8988T (cell line): ENCODE measurements at places on chromosomes 12 and 14.

- no peak for DNase-seq
Observed at GRCh38 chr12:109446869-109447268, 30.2 kb downstream of the KCTD10 start.

DNA sequence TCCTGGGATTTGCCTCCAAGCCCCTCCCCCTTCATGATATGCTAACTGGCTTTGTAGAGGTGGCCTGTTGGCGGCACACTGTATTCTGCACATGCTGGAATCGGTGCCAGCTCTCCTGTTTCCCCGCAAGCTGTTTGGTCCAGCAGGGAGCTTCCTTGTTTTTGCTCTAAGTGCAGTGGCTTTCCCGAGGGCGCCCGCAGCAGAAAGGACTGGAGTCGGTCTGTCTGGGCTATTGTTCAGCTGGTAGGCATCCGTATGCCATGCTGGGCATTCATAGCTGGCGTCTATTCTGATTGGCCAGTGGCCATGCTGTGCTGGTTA, 88.9 kb upstream of the MED13L start:
- no peak for DNase-seq

- DNase-seq: no peak
Observed at GRCh38 chr12:79935624-79936345, 888 bp upstream of the PPP1R12A start.

GRCh38 chr12:69655616-69656340, 43.3 kb downstream of the BEST3 start:
- DNase-seq: no peak

- DNase-seq: no peak
Observed at GRCh38 chr14:71333705-71334104, 426.4 kb downstream of the PCNX1 start.

- no peak for DNase-seq
Observed at GRCh38 chr12:1720494-1720893, 29.6 kb downstream of the ADIPOR2 start.

DNA sequence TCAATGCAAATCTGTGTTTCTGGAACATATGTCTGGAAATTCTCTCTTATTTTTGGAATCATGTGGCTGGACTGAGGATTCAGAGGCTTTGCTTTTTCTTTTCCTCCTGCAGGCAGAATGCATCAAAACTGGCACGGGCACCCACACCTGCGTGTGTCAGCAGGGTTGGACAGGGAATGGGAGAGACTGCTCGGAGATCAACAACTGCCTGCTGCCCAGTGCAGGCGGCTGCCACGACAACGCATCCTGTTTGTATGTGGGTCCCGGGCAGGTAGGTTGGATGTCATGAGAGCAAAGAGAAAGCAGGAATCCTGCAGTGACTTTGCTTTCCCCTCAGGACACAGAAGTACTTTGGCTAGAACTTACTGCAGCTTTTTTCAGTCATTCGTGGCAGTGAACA, 90.3 kb downstream of the STAB2 start:
- no peak for DNase-seq

GRCh38 chr12:109466821-109467220, 10.3 kb downstream of the KCTD10 start:
- DNase-seq: no peak

DNA sequence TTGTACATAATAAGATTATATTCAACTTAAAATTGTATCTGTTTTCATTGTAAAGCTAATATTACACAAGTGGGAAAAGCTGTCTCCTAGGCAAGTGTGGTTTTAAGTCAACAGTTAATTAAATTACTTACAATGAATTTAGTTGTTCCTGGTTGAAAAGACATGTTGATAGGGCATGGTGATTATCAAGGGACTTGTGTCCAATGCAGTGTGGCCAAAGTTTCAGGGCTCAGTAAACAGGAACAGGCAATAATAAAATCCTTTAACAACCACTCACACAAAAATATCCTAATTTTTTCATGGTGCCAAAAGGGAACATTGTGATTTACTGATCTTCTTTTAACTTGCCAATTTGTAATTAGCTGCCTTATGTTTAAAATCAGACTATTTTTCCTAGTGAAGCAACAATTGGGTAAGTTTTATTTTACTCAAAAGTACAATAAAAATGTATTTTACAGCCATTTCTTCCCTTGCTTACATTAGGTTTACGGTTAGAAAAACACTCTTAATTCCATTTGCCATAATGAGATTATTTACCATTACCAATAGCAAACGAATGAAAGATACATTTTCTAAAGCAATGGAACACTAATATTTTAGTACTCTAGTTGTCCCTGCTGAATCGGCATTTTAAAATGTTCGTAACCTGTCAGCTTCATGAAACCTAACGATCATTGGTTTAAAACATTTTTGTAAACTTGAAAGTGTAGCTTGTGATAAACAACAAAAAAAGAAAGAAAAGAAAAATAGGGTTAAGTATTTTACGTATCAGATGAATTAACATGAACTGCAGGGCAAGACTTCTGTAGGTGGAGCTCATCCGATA, 1.8 kb upstream of the WNK1 start:
- no peak for DNase-seq

DNA sequence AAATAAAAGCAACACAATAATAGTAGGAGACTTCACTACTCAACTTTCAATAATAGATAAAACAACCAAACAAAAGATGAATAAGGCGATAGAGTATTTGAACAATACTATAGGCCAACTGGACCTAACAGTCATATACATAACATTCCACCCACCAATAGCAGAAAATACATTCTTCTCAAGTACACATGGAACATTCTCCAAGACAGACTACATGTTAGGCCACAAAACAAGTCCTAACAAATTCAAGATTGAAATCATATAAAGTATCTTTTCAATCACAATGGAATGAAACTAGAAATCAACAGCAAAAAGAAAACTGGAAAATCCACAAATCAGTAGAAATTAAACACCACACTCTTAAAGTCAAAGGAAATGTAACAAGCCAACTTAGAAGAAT, 28.8 kb downstream of the RAD52 start:
- DNase-seq: no peak

GRCh38 chr12:94276725-94277124, 128.3 kb downstream of the PLXNC1 start:
- no peak for DNase-seq

GRCh38 chr14:52683985-52684520, 11.3 kb downstream of the ERO1A start:
- no peak for DNase-seq

GRCh38 chr14:65941091-65941490, 528.6 kb downstream of the FUT8 start:
- no peak for DNase-seq

DNA sequence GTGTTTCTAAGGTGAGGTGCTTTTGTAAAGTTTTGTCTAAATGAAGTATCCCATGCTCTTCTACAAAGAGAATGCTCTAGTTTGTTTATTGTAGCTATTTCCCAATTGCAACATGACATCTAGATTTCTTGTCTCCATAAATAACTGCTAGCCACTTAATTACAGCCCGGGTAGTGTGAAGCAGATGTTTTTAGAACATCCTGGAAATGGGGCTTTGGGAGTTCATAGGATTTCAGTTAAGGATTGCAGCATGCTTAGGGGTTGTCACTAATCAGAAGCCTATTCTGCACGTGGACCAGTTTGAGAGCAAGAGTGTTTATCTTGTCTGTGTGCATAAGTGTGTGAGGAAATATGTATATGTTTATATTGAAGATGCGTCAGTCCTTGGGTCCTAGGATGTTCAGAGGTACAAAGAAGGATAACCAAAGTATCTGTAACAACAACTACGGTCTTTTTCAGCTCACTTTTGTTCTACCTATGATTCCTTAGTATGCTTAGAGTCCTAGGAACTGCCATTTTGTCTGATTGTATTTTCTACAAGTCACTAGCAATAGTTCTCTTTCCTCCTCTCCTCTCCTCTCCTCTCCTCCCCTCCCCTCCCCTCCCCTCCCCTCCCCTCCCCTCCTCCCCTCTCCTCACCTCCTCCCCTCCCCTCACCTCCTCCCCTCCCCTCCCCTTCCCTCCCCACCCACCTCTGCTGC, 135.3 kb downstream of the ACSS3 start:
- no peak for DNase-seq

DNA sequence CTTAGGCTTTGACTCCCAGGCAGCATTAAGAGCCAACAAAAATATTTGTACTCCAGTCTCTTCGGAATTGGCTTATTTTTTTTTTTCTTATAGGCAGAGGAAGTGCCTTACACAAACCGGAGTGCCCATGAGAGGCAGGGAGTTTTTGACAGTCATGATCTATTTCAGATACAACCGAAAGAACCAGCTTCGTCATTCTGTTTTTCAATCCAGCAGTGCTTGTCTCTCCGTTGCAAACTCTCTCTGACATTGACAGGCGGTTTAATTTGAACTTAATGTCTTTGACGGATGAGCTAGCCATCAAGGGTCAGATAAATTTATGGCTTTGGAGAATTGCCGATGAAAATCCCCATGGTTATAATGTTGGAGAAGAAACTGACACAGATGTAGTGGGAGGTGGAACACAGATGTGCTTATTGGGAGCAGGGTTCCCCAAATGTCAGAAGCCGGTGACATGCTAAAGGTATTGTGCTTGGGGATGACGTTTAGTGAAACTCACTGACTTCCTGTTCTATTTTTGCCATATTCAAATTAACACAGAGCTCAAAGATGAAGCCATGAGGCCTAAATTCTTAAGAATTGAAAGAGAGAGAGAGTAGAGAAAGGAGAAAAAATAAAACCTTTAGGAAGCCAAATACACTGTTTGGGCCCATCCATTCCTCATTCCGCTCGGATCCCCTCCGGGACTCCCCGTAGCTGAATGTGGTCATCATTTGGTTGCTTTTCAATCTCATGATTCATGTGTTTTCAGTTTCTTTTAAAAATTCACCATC, 59.7 kb downstream of the PLXNC1 start:
- DNase-seq: no peak

DNA sequence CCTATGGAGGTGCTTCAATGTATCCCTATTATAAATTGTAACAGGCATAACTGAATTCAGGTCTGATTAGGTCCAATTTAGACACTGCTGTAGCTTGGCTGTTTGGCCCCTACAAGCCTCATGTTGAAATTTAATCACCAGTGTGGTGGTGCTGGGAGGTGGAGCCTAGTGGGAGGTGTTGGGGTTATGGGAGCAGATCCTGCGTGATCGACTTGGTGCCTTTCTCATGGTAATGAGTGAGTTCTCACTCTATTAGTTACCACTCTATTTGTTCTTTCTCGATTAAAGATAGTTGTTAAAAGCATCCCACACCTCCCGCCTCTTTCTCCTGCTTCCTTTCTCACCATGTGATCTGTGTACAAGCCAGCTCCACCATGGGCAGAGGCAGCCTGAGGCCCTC, 122.1 kb downstream of the FOXA1 start:
- DNase-seq: no peak
